ENCODE measurements at places on chromosomes 11 and 22.

DNA sequence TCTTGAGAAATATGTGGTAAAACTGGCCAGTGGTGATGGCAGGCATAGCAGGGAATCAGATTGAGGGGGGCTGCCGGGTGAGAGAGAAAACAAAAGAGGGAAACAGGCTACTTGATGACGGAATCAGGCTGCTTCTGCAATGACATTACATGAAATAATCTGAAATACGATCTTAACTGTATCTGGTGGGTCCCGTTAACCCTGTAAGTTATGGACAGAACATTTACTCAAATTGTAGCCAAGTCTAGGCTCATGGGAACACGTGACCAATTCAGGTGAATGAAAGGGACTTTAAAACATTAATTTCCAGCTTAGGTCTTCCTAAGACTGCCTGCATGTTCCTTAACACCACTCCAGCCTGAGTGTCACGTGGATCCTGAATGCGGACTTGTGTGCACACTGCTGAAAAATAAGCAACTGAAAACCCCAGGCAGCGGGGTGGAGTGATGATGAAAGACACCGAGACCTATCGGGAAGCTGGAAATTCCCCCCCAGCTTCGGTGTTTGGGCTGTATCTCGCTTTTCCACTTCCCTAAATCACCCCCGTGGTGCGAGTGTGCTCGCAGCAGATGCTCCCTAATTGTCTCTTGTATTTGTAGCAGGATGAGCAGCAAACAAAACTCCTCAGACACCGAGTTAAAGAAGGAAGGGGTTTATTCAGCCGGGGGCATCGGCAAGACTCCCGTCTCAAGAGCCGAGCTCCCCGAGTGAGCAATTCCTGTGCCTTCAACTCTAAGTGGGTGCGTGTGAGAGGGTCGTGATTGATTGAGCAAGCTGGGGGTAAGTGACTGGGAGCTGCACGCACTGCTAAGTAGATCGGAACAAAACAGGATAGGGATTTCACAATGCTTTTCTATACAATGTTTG lies 145.0 kb upstream of the GRK3 start:
- no peak overlapping the region for H3K4me3 ChIP-seq
- H3K36me3 ChIP-seq: no peaks in the 10 kb centered on the region
- H3K27ac ChIP-seq: peak overlapping the region; percentile 29
- peaks cover 50% of the 10 kb centered on the region for H3K27me3 ChIP-seq

DNA sequence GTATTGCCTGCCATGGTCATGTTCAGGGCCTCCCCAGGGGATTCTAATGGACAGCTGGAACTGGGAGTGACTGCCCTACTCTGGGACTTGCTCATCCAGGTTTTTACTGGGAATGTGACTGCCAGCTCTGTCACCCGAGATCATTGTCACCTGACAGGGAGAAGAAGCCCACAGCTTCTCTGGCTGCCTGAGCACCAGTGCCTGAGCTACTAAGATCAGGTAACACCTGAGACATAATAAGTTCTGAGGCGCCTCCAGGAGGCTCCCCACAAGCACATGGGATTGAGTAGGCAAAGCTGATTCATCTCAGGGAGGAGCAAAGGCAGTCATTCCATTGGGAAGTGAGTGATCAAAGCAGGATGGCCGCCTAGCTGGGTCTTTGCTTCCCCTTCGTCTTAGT lies 84.2 kb upstream of the GALNT18 start:
- no peaks in the 10 kb centered on the region for H3K4me1 ChIP-seq
- no peaks in the 10 kb centered on the region for H3K27me3 ChIP-seq
- no peaks in the 10 kb centered on the region for H3K36me3 ChIP-seq

GRCh38 chr11:105092256-105093239 lies 47.0 kb downstream of the CARD18 start:
- H3K27ac ChIP-seq: no peak overlapping the region
- no peaks in the 10 kb centered on the region for H3K36me3 ChIP-seq
- H3K27me3 ChIP-seq: no peaks in the 10 kb centered on the region
- no peak for DNase-seq

GRCh38 chr22:49783926-49784629 lies 43.6 kb downstream of the BRD1 start:
- peaks cover 45% of the 10 kb centered on the region for H3K36me3 ChIP-seq
- DNase-seq: peak; percentile 17
- H3K27me3 ChIP-seq: no peaks in the 10 kb centered on the region
- H3K4me3 ChIP-seq: no peak overlapping the region

- H3K27me3 ChIP-seq: no peaks in the 10 kb centered on the region
- H3K27ac ChIP-seq: no peak overlapping the region
- no peak overlapping the region for H3K4me3 ChIP-seq
- no peaks in the 10 kb centered on the region for H3K36me3 ChIP-seq
- no peak for DNase-seq
Observed at GRCh38 chr11:62994775-62995174, 10.0 kb upstream of the SLC22A6 start.

GRCh38 chr11:91365986-91366585 lies 858.5 kb upstream of the FAT3 start:
- H3K36me3 ChIP-seq: no peaks in the 10 kb centered on the region
- H3K4me1 ChIP-seq: no peaks in the 10 kb centered on the region
- DNase-seq: no peak
- no peak overlapping the region for H3K27ac ChIP-seq
- H3K27me3 ChIP-seq: no peaks in the 10 kb centered on the region
- H3K4me3 ChIP-seq: no peak overlapping the region

GRCh38 chr22:16953206-16954059 lies 54.6 kb downstream of the GAB4 start:
- no peak for DNase-seq
- no peak overlapping the region for H3K4me3 ChIP-seq
- no peaks in the 10 kb centered on the region for H3K36me3 ChIP-seq
- H3K4me1 ChIP-seq: no peaks in the 10 kb centered on the region
- H3K27ac ChIP-seq: no peak overlapping the region

- no peak overlapping the region for H3K27ac ChIP-seq
- H3K4me1 ChIP-seq: no peaks in the 10 kb centered on the region
- no peak overlapping the region for H3K4me3 ChIP-seq
- H3K27me3 ChIP-seq: no peaks in the 10 kb centered on the region
- DNase-seq: no peak
- H3K36me3 ChIP-seq: no peaks in the 10 kb centered on the region
Observed at GRCh38 chr11:92687724-92688123, 281.7 kb upstream of the MTNR1B start.

DNA sequence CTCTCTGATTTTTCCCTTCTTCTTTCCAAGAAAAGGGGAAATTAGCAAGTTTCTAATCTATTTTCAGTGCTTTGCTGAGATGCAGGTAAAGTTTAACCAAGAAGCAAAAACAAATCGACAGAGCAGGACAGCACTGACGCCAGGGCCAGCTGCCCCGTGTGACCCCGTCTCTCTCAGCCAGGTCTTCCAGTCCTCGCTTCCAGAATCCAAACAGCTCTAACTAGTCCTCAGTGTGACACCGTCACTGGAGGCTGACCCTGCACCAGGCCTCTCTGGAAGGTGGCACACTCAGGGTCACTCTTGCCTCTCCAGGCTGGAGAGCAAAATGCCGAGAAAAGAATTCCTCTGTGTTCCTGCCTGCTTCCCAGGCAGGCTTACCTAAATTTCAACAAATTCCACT lies 44.8 kb downstream of the SHANK2 start:
- no peak overlapping the region for H3K27ac ChIP-seq
- no peaks in the 10 kb centered on the region for H3K36me3 ChIP-seq
- no peaks in the 10 kb centered on the region for H3K4me1 ChIP-seq

DNA sequence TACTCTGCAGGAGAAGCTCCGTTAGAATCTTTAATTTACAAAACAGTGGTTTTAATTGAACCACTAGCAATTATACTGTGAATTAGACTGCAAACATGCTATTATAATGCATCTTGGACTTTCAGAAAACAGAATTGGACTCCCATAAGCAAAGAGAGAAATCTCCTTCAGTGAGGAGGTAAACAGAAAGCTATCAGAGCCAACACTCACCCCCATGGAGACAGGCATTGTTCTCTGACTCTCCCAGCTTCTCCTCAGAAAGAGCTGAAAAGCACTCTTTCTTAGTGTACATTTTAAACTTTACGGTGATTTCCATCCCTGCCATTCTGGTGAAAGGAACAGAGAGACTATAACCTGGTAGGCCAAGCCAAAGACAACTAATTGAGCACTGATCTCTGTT lies 176.9 kb downstream of the GRIA4 start:
- H3K36me3 ChIP-seq: no peaks in the 10 kb centered on the region
- no peaks in the 10 kb centered on the region for H3K4me1 ChIP-seq
- DNase-seq: no peak
- H3K4me3 ChIP-seq: no peak overlapping the region
- no peaks in the 10 kb centered on the region for H3K27me3 ChIP-seq

DNA sequence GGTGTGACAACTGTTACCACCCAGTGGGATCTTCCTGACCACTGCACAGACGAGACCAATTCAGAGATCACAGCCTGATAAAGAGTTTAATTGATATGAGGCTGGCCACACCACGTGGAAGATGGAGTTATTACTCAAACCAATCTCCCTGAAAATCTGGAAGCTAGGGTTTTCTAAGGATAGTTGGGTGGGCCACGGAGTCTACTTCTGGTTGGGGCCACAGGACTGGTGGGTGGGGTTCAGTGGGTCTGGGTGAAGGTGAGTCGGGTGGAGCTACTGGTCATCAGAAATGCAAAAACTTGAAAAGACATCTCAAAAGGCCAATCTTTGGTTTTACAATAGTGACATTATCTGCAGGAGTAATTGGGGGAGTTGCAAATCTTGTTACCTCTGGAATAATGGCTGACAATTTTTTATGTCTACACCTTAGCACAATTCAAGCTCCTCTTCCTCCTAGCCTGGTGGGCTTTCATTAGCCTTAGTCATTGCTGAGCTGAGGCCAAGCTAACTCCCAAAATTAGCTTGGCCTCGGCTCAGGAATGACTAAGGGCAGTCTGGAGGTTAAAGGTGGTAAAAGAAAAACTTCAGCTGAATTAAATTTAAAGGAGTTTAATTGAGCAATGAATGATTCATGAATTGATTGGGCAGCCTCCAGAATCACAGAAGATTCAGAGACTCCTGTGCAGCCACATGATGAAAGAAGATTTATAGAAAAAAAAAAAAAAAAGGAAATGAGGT lies 13.1 kb downstream of the C11orf96 start:
- H3K27ac ChIP-seq: no peak overlapping the region
- no peaks in the 10 kb centered on the region for H3K36me3 ChIP-seq
- no peaks in the 10 kb centered on the region for H3K4me1 ChIP-seq
- H3K27me3 ChIP-seq: no peaks in the 10 kb centered on the region
- no peak overlapping the region for H3K4me3 ChIP-seq
- no peak for DNase-seq

DNA sequence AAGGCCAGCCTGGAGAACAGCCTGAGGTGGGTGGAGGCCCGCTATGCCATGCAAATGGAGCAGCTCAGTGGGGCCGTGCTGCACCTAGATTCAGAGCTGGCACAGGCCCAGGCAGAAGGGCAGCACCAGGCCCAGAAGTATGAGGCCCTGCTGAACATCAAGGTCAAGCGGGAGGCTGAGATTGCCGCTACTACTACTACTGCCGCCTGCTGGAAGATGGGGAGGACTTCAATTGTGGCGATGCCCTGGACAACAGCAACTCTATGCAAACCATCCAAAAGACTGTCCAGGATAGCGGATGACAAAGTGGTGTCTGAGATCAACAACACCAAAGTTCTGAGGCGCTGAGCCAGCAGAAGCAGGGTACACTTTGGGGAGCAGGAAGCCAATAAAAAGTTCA lies 3.1 kb upstream of the TMEM218 start:
- peaks cover 5% of the 10 kb centered on the region for H3K27me3 ChIP-seq
- no peaks in the 10 kb centered on the region for H3K4me1 ChIP-seq
- H3K36me3 ChIP-seq: no peaks in the 10 kb centered on the region

DNA sequence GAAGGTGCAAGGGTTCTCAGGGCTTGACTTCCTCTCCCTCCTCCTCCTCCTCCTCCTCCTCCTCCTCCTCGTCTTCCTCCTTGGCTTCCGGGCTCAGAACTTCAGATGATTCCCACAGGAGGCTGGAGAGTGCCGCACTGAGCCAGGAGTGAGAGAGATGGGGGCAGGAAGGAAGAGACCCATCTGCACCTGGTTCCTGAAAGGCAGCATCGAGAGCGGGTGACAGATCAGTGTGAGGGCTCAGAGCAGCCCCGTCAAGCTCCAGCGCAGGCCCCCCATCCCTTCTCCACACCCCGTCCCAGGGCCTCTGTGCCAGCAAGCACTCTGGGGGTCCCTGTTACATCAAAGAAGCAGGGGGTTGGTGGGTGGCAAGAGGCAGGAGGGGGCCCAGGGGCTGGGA lies 51.5 kb downstream of the ELFN2 start:
- no peaks in the 10 kb centered on the region for H3K4me1 ChIP-seq
- H3K4me3 ChIP-seq: no peak overlapping the region
- H3K27me3 ChIP-seq: peaks cover 8% of the 10 kb centered on the region
- H3K27ac ChIP-seq: no peak overlapping the region
- no peaks in the 10 kb centered on the region for H3K36me3 ChIP-seq

DNA sequence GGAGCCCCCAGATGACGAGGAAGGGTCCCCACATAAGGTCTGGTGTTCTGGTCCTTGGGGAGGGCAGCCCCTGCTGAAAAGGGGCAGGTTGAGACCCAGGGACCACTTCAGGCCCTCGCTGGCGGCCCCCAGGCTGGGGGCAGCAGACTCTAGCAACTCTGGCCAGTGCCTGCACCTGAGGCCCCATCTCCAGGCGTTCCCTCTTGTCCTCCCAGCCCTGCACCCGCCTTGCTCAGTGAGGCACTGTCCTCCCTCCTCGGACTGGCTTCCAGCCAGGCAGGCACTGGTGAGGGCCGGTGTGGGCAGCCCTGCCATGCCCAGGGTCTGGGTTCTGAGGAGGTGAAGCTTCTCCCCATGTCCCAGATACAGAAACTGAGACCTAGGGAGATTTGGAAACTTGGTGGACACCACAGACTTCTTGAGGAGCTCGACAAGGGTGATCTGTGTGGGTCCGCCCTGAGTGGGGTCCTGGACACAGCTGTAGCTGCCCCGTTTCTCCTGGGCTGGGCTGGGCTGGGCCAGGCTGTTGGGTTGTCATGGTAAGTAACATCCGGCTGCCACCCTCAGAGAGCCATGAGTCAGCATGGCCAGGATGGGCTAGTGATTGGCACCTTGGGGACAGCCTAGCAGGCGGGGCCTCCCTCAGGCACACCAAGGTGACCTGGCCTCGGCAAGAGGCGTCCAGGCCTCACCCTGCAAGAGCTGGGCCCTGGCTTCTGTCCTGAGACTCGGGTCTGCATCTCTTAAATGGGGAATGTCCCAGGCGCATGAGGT lies 11.1 kb upstream of the PHLDA2 start:
- DNase-seq: peak; percentile 71
- no peaks in the 10 kb centered on the region for H3K27me3 ChIP-seq
- H3K36me3 ChIP-seq: no peaks in the 10 kb centered on the region
- peaks cover 20% of the 10 kb centered on the region for H3K4me1 ChIP-seq

DNA sequence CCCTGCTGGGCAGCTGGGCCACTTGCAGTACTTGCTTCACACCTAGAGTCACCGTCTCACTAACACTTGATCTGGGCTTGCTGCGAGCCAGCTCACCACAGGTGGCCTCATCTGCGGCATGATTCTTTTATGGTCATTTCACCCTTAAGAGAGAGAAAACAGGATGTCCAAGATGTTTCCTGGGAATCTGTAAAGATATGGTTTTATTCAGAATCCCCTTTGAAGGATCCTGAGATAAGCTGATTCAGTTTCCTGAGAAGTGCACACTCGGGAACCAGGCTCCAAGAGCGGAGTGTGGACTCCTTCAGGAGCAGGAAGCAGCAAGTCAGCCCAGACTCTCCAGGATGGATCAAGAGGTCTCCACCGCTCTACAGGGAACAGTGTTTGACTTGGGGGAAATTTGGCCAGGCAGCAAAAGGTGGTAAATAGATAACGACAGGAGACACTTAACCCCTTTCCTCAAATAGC lies 21.8 kb upstream of the TP53AIP1 start:
- H3K4me1 ChIP-seq: no peaks in the 10 kb centered on the region
- no peaks in the 10 kb centered on the region for H3K27me3 ChIP-seq
- no peak overlapping the region for H3K4me3 ChIP-seq
- H3K36me3 ChIP-seq: peaks cover 8% of the 10 kb centered on the region
- no peak for DNase-seq
- no peak overlapping the region for H3K27ac ChIP-seq

- no peaks in the 10 kb centered on the region for H3K27me3 ChIP-seq
- DNase-seq: no peak
- H3K36me3 ChIP-seq: no peaks in the 10 kb centered on the region
- H3K27ac ChIP-seq: no peak overlapping the region
- H3K4me1 ChIP-seq: no peaks in the 10 kb centered on the region
Observed at GRCh38 chr22:48071828-48072227, 1309.4 kb downstream of the TBC1D22A start.
